ENCODE measurements at places on chromosomes 2 and 18.

DNA sequence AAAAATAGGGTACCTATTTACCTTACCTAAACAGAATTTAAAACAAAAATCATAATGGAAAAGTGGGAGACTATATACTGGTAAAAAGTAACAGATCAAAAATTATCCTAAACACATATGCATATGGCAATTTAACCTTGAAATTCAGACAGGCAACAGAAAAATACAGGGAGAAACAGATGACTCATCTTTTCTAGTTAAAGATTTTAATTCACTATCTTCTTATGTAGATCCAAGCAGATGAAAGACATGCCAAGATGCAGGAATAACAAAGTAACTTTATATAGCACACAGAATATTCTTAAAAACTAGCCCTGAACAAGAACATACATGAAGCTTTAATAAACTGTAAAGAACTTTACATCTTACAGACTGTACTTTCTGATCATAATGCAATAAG, 30.9 kb downstream of the PRPF40A start:
- no peak for DNase-seq

DNA sequence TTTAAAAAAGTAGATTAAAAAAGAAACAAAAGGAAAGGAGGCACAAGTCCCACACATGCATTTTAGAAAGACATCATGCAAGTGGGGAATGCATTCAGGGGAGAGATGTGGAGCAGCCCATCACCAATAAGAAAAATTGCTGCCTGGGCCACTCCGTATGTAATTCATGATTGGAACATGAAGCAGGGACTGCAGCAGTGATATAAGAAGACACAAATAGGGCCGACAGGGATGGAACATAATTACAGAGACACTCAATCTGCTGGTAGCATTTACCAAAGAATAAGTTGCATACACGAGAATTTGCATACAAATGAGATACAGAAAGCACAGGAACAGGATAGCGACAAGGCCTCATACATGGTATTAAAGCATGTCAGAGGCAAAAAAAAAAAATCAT, 6.5 kb upstream of the AFF3 start:
- no peak for DNase-seq

DNA sequence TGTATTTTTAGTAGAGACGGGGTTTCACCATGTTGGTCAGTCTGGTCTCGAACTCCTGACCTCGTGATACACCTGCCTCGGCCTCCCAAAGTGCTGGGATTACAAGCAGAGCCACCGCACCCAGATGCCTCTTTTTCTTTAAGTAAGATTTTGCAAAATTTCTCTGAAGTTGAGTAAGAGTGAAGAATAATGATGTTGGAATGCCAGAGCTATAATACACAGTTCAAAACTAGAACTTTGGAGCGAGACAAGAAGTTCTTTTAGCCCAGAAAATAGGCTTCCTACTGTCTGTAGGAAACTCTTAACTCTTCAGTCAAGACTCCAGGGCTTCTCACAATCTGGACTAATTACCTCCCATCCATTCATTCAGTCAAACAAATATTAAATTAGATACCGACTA, 51.4 kb downstream of the MARCHF4 start:
- no peak for DNase-seq

DNA sequence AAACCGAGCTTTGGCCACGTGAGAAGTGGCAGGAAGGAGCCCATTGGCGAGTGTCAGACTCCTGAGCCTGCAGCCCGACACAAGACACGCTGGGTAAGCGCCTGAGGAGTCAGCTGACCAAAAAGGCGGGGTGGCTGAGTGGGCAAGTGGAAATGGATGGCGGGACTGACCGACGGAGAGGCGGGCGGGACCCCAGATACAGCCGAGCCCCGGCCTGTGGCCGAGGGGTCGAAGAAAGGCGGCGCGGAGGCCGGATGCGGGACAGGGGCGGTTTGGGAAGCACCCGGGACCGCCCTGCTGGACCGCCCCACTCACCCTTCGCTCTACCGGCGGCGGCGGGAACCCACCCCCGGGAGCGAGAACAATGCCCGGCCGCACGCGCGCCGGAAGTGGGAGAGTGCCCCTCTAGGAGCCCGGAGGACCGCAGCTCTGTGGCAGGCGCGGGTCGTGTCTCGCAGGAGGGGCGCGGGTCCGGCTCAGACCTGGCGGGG, 22.8 kb downstream of the ZSCAN30 start:
- peak; percentile 79 for DNase-seq

GRCh38 chr2:113137827-113138226, 10.4 kb downstream of the IL1RN start:
- DNase-seq: no peak

DNA sequence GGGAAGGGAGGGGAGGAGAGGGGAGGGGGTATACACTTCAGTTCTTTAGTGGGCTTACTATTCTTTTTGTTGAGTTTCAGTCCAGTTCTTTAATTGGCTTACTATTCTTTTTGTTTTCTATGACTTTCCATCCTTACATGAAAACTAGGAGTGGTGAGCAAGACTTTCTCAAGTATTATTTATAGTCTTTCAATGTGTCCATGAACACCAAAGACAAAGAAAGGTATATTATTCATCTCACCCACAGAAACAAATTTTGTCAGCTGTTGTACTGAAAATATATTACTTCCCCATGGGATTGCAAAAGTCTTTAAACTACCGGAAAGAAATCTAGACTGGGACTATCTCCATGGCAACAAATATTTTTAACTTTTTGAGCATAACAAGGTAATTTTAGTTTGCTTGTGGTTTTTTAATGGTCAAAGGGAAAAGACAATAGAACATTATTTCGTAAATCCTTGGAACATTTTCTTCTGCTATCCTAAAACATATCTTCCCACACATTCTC, 17.6 kb downstream of the ADAM17 start:
- DNase-seq: peak; percentile 28

DNA sequence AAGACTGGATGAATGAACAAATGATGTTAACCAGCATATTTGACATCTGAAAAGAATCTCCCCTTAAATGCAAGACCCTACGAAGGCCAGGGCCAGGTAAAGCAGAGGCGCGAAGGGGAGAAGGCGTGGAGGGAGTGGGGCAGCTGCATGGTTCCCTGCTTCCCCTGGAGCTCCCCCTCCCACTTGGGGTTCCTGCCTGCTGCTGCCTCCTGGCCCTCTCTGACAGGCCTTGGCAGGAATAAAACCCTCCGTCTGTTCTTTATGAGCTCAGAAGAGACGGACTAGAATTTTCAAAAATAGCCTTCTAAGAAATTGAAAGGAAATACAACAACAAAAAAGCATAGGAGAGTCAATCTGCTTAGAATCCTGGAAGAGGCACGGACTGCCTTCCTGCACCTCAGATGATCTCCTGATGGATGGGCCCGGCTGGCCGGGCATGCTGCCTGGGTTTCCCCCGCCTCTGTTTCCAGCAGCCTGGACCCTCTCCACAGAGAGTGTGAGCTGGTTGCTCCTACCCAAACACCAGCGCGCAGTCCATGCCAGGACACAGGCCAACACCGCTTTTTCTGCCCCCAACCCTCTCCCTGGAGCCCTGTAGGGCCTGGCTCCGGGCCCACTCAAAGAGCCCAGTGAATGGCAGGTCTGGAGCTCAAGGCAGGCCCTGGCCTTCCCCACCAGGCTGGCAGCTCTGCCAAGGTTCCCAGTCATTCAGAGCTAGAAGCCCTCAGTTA, 23.9 kb downstream of the CFAP65 start:
- DNase-seq: no peak

DNA sequence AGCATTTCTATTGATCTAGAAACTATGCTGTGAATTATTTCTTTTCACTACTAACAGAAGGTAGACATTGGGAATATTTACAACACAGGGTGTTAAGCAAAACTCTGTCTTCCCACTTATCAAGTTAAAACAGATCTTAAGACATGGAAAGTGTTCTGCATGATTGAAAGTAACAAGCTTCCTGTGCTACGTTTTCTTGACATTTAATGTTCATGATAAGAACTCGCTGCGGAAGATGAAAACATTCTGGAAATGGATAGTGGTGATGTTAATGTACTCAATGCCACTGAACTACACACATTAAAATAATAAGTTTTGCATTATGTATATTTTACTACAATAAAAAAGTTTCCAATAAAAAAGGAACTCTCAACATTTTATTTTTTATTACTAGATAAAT, 74.4 kb upstream of the SCN7A start:
- no peak for DNase-seq

GRCh38 chr2:12658310-12658945, 58.3 kb upstream of the TRIB2 start:
- no peak for DNase-seq
